ENCODE measurements at places on chromosomes 2 and 18.

GRCh38 chr2:221779614-221780067 lies 207.5 kb upstream of the EPHA4 start:
- DNase-seq: no peak

DNA sequence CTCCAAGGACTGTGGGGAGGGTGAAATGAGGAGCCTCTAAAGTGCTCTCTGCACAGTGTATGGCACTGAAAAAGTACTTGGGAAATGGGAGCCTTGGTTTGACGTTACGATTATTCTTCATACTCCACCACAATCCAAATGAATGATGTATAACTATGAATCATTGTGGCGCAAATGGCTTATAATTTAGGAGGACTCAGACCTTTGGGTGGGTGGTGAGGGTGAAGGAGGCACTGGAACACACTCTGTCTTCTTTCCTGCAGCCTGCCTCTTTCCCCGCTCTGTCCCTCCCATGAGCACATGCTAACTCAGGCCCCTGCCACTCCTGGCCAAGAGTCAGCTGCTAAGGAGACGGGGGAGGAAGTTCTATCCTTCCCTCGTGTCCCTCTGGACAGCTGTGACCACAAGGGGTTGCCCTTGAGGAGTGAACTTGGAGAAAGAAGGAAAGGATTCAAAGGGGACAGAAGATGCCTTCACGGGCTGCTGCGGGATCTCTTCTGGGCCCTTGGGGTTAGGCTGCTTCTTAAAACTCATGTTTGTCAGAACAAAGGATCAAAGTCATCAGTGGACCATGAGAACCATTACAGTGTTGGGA lies 36.5 kb downstream of the POLR1A start:
- no peak for DNase-seq

DNA sequence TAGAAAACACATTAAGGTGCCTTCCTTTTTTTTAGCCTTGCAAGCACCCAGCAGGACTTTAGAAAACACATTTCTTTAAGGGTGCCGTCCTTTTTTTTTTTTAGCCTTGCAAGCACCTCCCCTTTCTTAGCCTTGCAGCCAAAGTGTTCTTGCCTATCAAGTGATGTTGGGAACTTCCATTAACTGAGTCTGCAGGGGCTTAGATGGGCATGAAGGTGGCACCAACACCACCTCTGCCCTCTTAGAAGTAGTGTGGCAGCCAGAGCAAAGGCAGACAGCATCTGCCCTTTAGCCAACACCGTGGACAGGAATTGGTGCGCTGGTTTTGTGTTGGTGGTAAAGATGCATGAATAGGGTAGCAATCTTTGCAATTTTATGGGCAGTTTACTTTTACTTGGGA lies 211.6 kb upstream of the SP5 start:
- DNase-seq: no peak

GRCh38 chr18:10418836-10419235 lies 35.6 kb upstream of the APCDD1 start:
- no peak for DNase-seq

DNA sequence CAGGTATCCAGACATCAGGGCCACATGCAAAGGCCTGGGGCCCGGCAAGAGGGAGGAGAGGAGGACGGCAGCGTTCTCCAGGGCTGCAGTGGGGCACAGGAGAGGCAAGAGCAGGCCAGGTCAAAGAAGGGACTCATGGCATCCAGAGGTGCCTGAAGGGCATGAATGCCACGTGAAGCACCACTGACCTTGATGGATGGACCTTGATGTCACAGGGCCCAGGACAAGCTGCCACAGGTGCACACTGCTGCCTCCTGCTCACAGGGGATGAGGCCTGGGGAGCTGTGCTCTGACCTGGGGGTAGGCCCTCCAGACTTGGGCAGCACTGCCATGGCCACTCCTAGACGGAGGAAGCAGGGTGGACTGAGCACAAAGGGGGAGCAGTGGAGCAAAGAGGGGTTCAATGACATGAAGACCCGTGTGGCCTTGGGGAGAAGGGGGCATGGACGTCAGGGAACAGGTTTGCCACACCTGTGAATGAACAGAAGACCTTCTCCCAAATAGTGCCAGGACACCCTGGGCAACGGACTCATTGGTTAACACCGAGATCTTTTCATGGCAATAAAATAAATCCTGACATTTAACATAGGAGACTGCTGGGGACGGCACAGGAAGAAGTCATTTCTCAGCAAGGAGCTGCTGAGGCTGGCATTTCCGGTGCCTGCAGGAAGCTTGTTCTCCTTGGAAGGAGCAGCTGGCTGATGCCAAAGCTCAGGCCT lies 65.6 kb downstream of the EMX1 start:
- no peak for DNase-seq

- DNase-seq: no peak
Measured at GRCh38 chr2:28134262-28134812, 243.8 kb downstream of the BABAM2 start.

DNA sequence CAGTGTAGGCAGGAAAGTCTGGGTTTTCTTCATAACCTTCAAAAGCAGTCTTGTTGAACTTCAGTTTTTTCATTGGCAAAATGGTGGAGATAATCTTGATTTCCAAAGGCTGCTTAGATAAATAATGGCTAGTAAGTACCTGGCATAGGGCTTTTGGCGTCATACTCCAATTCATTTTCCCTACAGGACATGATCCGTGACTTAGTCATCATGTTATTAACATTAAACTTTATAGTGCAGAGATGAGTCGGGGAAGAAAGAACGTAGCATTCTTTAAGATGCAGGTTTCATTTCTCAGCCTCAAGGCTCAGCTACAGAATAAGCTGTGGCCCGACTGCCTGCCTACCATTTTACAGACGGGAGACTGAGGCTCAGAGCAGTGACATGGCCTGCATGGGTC lies 64.0 kb downstream of the RALBP1 start:
- DNase-seq: no peak

GRCh38 chr18:38074298-38074876 lies 508.8 kb upstream of the CELF4 start:
- no peak for DNase-seq

GRCh38 chr2:101956465-101957438 lies 35.0 kb upstream of the IL1R2 start:
- no peak for DNase-seq

- no peak for DNase-seq
Measured at GRCh38 chr18:23043803-23044376, 91.4 kb upstream of the CABLES1 start.

GRCh38 chr2:202848813-202849212 lies 22.8 kb downstream of the ICA1L start:
- no peak for DNase-seq

DNA sequence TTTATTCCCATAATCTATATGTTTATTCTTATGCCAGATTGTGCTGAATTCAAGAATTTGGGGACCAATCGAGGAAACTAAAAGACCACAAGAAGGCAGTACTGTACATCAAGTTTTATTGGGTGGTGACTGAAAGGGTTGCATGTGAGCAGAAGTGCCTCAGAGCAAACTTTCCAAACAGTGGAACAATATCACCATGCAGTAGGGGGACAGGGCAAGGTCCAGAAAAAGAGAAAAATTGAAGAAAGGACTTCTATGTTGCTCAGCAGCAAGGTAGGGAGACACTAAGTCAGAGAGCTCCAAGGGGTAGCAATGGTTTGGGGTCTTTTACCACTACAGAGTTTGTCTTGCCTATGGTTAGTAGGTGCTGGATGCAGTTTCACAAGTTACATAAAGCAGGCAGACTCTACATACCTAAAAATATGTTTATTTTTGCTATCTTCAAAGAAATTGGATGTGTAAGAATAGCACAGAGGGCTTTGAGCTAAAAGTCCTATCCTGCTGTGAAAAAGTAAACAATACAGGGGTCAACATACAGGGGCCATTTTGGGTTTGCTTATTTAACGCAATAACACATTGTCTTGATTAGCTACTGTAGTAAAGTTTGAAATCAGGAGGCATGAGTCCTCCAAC lies 43.8 kb upstream of the ZBTB14 start:
- DNase-seq: no peak

DNA sequence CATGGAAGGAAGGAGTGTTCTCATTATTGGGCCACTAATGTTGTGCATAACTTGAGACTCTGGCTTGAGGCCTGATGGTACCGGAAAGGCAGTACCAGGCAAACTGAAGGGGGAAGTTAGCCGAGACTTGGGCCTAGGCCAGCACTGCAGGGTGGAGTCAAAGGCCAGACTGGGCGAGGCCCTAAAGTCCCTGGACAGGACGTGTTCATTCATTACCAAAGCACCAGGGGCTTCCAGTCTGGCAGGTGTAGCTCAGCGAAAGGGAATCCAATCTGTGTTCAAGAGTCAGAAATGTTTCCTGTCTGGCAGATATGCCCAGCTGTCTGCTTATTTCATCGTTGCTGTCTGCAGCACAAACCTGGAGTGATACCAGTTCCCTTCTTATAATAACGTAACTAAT lies 4.7 kb upstream of the ITSN2 start:
- DNase-seq: no peak
